RPMI7951 (cell line): ENCODE measurements at places on chromosomes 5 and 9. TPM values are rescaled to one million over a fixed set of nuclear protein-coding genes. Genes with fewer than 3 reads are reported as not detected.

- DNase-seq, result no peak
These were observed 100.4 kb downstream of the NFIB start for GRCh38 chr9:14213504-14213903.

DNA sequence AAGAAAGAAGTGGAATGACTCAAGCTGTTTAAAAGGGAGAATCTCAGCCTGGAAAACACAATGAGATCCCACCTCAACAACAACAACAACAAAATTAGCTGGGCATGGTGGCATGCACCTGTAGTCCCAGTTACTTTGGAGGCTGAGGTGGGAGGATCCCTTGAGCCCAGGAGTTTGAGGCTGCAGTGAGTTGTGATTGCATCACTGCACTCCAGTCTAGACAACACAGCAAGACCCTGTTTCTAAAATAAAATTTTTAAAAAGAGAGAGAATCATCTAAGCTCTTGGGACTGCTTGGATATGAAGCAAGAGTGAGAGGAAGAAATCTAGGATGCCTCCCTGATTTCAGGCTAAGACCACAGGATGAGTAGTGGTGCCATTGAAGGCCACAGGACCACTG lies 47.4 kb upstream of the KIF2A start:
- no peak for DNase-seq

GRCh38 chr9:12846035-12846434 lies 71.2 kb downstream of the LURAP1L start:
- DNase-seq, result no peak

DNA sequence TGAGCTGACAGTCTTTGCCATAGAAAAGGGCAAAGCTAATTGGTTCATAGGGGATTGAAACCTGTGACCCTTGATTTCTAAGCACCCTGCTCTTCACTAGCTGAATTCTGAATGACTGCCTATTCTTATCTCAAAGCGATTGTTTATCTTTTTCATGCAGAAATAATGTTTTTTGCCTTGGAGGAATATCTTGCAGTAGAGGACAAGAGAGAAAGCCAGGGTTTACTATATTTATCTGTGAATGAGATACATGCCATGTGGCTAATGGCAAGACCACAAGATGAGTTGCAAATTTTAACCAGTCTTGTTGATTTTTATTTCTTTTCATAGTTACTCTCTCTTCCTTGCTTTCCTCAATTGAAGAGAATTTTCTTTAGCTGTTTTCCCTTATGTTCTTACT lies 185.0 kb downstream of the CNTLN start:
- peak; percentile 0 for DNase-seq

GRCh38 chr5:151085517-151086041 lies 4.7 kb upstream of the TNIP1 start:
- peak; percentile 78 for DNase-seq

- DNase-seq, result peak; percentile 87
These were observed 86.0 kb downstream of the ZNF608 start for GRCh38 chr5:124660229-124661093.

- no peak for DNase-seq
These were observed 121.9 kb upstream of the RFX3 start for GRCh38 chr9:3647652-3648051.

- DNase-seq, result no peak
These were observed 35.5 kb upstream of the ASS1 start for GRCh38 chr9:130409246-130409645.

Gene SLC28A3
- under 0.01 TPM in 1 of 2 replicates, not detected in the other for total RNA-seq

Gene FREM1
- total RNA-seq, result 0.60 and 0.88 TPM in 2 replicates

Gene BAAT
- not detected in 2 replicates for total RNA-seq

Gene RPL35
- total RNA-seq, result 2,253 and 2,890 TPM in 2 replicates
